ENCODE measurements at places on chromosomes 3 and 15.
A peak's percentile ranks its signal among the peaks of the same experiment; 100 is the strongest.

DNA sequence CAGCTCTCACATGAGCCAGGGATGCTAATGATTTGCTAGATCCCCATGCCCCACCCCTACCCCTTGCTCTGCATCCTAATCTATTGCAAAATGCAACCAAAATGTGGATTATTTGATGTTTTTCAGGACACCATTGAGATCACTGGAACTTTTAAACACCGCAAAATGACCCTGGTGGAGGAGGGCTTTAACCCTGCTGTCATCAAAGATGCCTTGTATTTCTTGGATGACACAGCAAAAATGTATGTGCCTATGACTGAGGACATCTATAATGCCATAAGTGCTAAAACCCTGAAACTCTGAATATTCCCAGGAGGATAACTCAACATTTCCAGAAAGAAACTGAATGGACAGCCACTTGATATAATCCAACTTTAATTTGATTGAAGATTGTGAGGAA is 29.7 kb downstream of the HDC start:
- DNase-seq = no peak

- DNase-seq = no peak
These were observed 5.2 kb downstream of the CEP97 start for GRCh38 chr3:101729586-101729985.

GRCh38 chr3:90062016-90062415 is 954.6 kb downstream of the EPHA3 start:
- DNase-seq = no peak

GRCh38 chr15:41836713-41837454 is 1.8 kb upstream of the PLA2G4B start:
- DNase-seq = no peak

DNA sequence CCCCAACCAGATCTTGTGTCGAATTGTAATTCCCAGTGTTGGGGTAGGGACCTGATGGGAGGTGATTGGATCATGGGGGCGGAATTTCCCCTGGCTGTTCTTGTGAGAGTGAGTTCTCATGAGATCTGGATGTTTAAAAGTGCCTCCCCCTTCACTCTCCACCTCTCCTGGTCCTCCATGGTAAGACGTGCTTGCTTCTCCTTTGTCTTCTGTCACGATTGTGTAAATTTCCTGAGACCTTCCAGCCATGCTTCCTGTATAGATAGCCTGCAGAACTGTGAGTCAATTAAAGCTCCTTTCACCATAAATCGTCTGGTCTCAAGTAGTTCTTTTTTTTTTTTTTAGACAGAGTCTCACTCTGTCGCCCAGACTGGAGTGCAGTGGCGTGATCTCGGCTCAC is 42.3 kb downstream of the NR1D2 start:
- no peak for DNase-seq

DNA sequence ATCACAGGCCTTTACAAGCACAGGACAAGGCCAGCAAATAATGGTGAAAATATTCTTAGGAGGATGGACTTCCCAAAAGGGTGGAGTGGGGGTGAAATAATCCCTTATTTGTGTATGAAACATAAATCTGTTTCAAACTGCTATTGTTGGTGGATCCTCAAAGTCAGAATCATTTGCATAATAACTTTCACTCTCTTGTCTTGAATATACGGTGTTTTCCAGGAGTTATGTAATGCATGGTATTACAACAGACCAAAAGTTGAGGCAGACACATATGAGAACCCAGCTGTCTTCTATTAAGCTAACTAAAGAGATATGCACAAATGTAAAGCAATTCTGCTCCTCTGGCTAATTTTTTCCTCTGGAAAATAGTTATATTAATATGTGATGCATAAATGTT is 57.7 kb downstream of the PRTG start:
- DNase-seq = no peak

DNA sequence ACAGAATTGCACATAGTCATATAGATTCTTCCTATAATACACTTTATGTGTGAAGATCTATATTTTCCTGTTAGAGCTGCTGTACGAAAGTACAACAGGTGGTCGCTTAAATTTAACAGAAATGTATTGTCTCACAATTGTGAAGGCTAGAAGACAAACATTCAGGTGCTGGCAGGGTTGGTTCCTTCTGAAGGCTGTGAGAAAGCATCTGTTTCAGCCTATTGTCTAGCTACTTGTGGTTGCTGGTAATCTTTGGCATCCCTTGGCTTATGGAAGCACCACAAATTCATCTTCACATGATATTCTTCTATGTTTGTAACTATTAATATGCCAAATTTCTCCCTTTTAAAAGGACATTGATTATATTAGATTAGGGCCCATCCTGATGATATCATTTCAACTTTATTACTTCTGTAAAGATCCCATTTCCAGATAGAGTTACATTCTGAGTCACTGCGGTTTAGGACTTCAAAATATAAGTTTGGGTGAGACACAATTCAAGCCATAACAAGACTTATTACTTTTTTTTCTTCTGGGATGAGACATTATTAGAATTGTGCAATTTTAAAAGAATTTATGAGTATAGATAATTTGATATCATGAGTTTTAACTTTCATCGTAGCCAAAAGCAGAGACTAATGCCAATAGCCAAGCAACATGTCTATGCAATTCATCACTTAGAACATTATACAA is 248.1 kb upstream of the BCHE start:
- DNase-seq = no peak

DNA sequence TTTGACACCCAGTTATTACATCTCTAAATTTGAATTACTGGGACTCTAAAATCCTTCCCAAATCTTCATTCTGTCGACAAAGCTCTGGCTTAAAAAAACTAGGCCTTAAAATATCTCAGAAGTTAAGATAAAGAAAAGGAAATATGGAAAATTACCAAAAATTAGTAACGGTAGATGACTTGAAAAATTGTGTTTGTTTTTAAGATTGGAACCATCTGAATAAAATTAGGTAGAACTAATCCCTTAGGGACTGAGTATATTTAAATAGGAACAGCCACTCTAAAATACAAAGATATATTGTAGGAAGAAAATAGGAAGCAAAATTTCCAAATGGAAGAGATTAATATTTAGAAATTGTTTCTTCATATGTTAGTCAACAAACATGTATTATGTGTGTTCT is 45.1 kb upstream of the CHMP2B start:
- DNase-seq = no peak

DNA sequence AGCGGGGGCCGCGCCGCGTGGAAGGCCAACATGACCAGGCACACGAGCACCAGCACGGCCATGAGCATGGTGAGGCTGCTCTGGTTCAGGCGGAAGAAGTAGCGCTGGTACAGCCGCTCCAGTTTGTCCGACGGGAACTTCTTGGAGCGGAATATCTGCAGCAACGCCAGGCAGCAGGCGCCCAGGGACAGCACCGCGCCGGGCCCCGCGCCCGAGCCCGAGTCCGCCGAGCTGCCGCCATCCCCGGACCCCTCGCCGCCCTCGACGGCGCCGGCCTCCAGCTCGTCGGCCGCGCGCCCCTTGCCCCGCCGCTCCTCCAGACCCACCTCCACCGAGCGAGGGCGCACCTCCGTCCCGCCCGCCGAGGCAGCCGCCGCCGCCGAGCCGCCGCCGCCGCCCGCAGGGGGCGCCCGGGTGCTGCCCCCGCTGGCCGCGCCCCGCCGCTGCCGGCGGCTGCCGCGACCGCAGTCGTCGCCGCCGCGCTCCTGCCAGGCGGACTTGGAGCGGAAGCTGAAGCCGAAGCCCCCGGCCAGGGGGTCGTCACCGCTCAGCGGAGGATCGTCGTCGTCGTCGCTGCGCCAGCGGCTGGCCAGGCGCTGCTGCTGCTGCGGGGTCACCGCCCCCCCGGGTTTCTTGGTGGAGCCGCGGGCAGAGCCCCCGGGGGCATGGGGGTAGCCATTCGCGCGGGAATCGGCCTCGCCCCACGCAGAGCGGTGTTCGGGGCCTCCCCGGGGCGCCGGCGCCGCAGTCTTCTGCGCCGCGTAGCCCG is 957 bp downstream of the ADCY5 start:
- no peak for DNase-seq

DNA sequence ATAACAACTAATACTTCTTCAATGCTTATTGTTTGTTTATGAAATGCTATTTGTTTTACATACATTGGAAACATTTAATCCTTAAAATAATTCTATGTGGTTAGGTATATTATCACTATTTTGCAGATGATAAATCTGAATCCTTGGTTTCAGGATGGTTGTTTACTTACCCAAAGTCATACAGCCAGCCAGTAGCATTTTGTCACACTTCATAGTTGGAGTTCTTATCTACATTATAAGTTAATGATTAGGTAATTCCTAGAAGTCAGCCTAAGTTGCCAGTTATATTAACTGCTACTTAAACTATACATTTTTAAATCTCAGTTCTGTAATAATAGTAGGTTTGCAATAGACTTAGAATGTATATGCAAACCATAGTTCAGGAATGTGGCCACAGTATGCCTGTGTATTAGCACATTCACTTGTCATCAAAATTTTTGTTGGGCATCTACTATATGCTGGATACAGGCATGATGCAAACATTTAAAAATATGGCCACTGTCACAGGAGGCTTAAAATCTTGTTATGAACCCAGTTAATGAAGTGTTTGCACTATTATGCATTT is 187.9 kb downstream of the UBE2E2 start:
- no peak for DNase-seq

- DNase-seq = no peak
These were observed 42.5 kb downstream of the CHSY1 start for GRCh38 chr15:101209285-101209845.

- DNase-seq = no peak
These were observed 228.1 kb upstream of the FEZF2 start for GRCh38 chr3:62601238-62602070.

- no peak for DNase-seq
These were observed 33.6 kb downstream of the MORF4L1 start for GRCh38 chr15:78906316-78906620.

GRCh38 chr3:159751752-159752151 is 236.9 kb upstream of the IL12A start:
- DNase-seq = no peak

GRCh38 chr3:166123088-166123487 is 285.9 kb upstream of the BCHE start:
- no peak for DNase-seq

DNA sequence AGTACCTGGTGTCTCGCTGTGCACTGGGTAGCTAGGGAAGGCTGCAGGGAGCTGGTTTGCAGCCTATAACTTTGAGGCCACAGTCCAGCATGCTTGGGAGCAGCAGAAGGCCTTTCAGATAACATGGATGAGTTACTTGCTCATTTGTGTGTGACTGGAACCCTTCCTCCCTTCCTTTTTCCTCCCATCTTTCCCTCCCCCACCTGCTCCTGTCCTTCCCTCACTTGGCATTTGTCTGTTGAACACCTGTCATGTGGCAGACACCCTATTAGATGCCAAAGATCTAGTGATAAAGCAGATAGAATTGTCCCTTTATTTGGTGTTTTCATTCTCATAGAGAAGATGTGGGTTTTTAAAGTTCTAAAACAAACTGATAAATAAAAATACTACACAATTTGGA is 71.6 kb downstream of the LRTM1 start:
- DNase-seq = no peak

GRCh38 chr3:141875893-141876380 is 506 bp upstream of the ATP1B3 start:
- peak; percentile 87 for DNase-seq

GRCh38 chr3:190286014-190286413 is 36.2 kb downstream of the CLDN1 start:
- no peak for DNase-seq

DNA sequence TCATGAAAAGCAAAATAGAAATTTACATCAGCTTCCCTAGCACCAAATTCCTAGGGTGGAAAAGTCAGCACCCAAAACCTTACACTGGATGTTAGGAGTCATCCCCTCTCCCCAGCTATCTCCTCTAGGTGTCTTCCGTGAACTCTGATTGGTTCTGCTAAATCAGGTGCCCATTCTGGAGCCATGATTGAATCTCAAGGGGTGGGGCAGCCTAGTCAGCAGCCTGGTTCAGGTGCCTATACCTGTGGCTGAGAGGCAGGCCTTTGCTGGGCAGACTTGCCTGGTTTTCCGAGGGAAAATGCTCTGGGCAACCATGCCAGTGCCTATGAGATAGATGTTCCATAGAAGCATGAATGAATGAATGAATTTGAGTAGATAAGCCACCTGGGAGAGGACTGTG is 336.7 kb downstream of the LRTM1 start:
- no peak for DNase-seq

- no peak for DNase-seq
These were observed 9.9 kb upstream of the UBL7 start for GRCh38 chr15:74470631-74471395.

- DNase-seq = no peak
These were observed 81.8 kb downstream of the IQSEC1 start for GRCh38 chr3:12991481-12991837.

DNA sequence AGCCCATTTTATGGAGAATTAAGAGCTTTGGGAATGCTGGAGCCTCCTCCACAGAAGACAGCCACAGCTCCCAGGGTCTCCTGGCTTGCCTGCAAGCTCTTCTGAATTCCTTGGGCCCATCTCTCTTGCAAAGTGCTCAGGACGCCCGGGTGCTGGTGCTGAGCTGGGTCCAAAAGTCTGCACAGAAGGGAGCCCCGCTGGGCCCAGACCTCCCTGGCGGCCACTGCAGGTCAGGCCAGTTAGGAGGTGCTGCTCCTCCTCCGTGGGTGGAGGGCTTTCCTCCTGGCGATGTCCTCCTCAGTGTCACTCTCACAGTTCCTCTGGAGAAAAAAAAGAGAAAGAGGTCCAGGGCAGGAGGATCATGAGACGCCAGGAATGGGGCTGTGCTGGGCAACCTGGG is 74.5 kb upstream of the HERC1 start:
- DNase-seq = no peak

GRCh38 chr3:71548705-71549384 is 34.7 kb downstream of the FOXP1 start:
- no peak for DNase-seq

DNA sequence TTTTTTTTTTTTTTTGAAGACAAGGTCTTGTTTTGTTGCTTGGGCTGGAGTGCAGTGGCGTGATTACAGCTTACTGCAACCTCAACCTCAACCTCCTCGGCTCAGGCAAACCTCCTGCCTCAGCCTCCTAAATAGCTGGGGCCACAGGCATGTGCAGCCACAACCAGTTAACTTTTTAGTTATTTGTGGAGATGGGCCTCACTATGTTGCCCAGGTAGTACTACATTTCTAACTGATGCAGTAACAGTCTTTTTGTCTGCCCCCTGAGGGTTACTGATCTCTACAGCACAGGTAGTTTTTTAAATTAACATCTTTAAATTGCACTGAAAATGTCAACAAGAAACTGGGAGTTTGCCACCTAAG is 3.4 kb upstream of the LMLN start:
- no peak for DNase-seq

GRCh38 chr3:141469720-141470119 is 17.1 kb upstream of the RASA2 start:
- DNase-seq = no peak

DNA sequence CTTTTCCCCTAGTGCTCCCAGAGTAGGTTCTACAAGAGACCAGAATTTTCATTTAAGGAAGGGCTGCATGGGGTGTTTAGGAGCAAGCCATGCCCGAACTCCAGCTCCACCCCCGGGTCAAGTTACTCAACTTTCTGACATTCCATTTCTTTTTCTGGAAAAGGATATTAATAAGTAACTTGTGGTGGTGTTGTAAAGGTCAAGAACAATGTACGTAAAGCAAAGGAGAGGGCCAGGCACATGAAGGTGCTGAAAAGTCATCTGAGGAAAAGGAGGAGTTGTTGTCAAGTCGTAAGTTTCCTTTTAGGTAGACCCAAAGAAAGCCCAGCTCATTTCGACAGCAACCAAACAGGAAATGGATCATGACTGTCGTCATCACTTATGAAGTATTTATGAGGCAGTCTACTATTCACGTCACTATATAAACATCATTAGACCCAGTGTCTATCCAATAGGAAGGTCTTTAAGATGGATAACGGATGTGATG is 319.6 kb upstream of the IL12A start:
- DNase-seq = no peak

Data from ascending aorta (tissue), 2 donors.